MCF 10A (cell line): ENCODE measurements at places on chromosomes 3 and 15. TPM values are rescaled to one million over a fixed set of nuclear protein-coding genes. Genes with fewer than 3 reads are reported as not detected.

GRCh38 chr3:56795097-56795828 is 6.5 kb downstream of the ARHGEF3 start:
- peak; percentile 54 for DNase-seq

- no peak for DNase-seq
Measured at GRCh38 chr3:135690664-135691063, 274.9 kb upstream of the PPP2R3A start.

DNA sequence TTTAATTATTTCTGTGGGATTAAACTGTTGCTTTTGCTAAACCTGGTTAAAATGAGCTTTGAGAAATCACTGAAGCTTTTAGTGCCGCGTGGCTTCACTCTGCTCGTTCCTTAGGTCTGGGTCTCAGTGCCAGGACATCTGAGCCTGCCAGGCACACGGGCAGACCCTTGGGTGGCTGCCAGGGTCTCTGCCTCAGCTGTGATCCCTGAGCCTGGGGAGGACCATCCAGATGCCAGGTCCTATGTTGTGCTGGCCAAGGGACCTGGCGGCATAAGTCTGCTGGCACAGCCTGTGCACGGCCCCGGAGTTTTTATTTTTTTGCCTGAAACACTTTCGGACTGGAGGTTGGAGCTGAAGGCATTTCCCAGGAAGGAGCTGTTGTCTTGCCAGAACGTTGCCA is 328.1 kb downstream of the LRTM1 start:
- no peak for DNase-seq

DNA sequence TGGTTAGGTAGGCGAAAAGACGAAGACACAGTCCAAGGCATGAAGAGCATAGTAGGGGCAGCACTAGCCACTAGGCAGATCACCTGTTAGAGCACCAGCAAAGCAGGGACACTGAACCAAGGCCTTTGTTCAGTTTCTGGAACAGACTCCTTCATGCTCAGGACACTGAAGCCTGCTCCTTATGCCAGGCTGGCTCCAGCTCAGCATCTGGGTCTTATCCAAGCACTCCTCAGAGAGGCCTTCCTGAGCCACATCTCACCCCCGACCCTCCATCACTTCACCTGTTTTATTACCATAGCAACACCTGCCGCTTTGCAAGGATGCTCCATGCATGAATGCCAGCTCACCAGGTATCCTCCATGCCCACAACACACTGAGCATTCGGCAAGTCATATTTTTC is 206.3 kb upstream of the CHRNA7 start:
- DNase-seq = no peak

- DNase-seq = peak; percentile 55
Measured at GRCh38 chr15:86743283-86743903, 663.7 kb downstream of the AGBL1 start.

DNA sequence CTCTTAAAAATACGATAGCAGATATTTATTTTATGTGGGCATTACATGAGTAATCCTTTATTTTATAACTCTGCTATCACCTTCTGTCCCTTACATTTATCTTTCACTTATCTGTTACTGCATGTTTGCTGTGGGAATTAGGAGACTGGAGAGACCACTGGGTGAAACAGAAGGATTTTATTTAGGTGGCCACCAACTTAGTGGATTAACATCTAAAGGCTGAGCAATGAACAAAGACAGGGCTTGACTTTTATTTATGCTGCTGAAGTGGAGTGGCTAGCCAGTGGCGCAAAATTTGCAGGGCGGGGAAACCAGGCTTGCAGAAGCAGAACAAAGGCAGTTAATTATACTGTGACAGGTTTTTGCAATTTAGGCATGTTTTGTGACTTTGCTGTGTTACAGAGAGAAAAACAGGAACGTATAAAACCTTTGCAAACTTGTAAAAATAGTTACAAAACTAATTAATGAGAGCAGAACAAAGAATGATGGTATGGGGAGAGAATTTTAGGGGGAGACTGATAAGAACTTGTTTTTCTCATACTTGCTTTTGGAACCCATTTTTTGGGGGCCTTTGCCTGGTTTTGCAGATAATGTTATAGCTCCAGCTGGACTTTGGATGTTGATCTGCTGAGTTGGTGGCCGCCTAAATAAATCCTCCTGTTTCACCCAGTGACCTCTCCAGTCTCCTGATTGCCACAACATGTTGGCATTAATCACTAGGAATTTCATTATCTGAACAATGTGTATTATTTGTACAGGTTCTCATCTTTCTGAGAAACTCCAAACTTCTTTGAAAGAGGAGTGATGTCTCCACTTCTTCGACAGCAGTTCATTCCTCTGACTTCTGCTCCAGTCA is 18.0 kb downstream of the KLHL24 start:
- peak; percentile 22 for DNase-seq

- no peak for DNase-seq
Measured at GRCh38 chr3:114642951-114643741, 349.3 kb downstream of the TIGIT start.

- no peak for DNase-seq
Measured at GRCh38 chr15:74769463-74770025, 12.3 kb upstream of the CSK start.

DNA sequence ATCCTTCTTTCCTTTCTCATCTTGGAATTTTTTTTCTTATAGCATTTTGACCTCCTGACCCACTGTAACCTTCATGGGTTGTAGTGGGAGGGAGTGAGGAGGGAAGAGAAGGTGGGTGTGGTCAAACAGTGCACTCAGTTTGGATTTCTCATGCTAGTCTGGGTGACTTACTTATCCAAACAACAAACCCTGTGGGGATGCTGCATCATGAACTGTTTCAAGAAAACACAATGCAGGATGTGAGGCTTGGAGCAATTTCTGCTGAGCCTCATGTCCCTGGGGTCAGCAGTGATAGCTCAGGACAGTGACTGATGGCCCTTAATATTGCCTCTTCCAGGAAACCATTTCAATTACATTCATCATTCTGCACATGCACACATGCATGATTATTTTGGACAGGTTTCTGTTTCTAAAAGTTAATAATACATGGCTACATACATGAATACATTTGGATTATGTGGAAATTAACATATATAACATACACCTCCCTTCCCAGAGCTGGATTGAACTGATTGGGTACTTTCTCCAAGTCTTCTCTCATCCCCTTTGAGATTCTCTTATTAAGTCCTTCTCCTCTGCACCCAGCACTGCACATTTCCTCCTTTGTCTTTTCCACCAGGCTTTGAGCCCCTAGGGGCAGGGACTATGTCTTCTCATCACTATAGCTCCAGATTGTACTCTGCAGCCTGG is 61.2 kb downstream of the ADAMTSL3 start:
- DNase-seq = no peak

GRCh38 chr3:177345973-177346503 is 148.8 kb upstream of the TBL1XR1 start:
- no peak for DNase-seq

- DNase-seq = no peak
Measured at GRCh38 chr3:42979044-42979972, at the start of gene GASK1A. Gene GASK1A (plus strand): TSS chr3:42979311. CDS start chr3:42979643, 332 bp downstream.

GRCh38 chr3:22734756-22735155 is 468.4 kb upstream of the UBE2E2 start:
- DNase-seq = peak; percentile 32

Gene NR2E3
- 0.49 and 0.56 TPM in 2 replicates for total RNA-seq

Gene AQP9
- 0.09 TPM in 1 of 2 replicates, not detected in the other for total RNA-seq

Gene CMTM7
- total RNA-seq = 9.7 and 14.3 TPM in 2 replicates

Gene MAPKAPK3
- total RNA-seq = 53.9 and 54.4 TPM in 2 replicates
